ENCODE measurements at places on chromosomes 6 and 20.

DNA sequence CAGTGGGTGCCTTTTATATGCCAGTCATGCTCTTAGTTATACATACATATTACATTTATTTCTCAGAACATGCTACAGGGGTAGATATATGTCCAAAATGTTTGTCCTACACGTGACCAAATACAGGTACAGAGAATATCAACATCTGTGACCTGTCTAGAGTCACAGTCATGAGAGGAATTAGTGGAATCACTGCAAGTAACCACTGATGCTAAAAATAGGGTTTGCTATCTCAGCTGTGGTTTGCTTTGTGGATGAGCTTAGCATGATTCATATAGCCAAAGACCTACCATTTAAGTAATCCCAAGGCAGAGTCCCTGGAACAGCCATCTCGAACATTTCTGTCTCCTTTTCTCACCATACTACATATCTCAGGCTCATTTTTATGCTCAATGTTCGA, 32.3 kb downstream of the GSTA3 start:
- DNase-seq: no peak

DNA sequence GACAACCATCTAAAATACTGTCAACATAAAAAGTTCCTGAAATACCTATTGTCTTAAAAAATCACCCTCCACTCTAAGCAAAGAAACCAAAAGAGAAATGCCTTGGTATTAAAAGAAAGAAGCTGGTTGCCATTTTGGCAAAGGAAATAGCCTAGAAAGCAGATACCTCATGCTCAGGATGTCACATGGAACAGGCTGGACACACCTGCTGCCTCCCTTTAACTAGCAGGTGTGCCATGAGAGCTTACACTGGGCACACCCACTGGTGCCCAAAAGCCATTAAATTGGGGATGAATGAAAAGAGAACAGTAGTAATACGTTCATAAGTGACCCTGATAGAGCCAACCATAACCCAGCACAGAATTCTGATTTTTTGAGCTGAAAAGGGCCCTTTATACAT, 1.5 kb downstream of the SLC23A2 start:
- DNase-seq: no peak

GRCh38 chr20:36792422-36792821, 18.9 kb upstream of the DSN1 start:
- DNase-seq: no peak

- no peak for DNase-seq
Measured at GRCh38 chr20:50320901-50321796, 130.5 kb downstream of the CEBPB start.

DNA sequence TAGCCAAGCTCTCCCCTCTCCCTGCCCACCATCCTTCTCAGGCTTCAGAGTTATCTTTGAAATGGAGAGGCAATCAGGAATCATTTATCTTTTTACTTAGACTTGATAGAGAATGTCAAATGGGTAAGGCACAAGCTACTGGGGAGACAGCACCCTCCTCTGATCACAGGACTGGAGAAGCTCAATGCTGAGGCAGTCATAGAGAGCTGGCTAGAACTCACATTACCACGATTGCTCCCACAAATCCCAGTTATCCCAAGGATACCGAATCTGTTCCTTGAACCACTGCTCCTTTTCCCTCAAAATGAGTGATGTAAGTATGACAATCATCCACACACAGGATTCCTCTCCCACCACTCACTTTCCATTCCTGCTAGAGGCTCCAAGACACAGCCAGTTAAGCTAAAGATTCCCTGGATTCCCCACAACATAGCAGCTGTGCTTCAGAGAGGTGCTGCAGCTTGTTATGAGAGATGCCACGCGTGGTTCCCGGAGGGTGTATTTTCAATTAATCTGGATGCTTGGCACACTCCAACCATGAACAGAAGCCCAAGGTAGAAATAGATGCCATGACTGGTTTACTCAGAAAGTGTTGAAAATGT, 96.2 kb upstream of the VGLL2 start:
- DNase-seq: no peak

DNA sequence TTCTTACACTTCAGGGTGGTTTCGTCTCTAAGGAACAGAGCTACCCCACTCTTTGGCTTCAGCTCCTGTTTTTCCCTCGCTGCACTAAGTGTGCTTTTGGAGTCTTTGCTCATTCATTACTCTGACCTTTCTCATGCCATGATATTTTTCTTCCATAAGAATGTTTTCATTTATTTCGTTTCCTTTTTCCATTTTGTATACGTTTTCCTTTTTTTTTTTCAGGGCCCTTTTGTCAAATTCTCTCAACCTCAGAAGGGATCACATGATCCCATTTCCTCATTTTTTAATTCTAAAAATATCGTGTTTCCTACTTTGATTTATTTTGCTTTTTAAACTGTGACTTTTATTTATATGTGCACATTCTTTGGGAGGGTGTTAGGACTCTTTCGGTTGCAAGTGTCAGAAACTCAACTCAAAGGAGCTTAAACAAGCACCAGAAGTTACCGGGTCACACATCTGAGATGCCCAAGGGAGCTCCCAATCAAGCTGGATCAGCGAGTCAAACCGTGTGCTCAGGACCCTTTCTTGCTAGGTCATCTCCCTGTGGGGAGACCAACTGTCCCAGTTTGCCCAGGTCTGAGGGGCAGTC, 40.6 kb downstream of the GCNT2 start:
- DNase-seq: no peak

DNA sequence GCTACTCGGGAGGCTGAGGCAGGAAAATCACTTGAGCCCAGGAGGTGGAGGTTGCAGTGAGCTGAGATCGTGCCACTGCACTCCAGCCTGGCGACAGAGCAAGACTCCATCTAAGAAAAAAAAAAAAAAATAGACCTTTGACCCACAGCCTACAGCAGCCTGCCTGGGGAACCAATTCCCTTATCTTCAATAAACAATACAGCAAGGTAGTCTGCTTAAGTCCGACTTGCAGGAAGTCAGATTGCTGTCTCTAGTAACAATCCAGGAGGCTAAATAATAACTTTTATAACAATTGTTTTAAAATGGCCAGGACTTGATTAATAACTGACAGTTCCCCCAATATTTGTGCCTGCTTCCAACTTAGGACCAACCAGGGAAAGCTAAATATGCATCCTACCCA, 13.3 kb upstream of the HLA-DRA start:
- no peak for DNase-seq

- DNase-seq: no peak
Measured at GRCh38 chr6:28960846-28961500, 37.2 kb upstream of the TRIM27 start.

DNA sequence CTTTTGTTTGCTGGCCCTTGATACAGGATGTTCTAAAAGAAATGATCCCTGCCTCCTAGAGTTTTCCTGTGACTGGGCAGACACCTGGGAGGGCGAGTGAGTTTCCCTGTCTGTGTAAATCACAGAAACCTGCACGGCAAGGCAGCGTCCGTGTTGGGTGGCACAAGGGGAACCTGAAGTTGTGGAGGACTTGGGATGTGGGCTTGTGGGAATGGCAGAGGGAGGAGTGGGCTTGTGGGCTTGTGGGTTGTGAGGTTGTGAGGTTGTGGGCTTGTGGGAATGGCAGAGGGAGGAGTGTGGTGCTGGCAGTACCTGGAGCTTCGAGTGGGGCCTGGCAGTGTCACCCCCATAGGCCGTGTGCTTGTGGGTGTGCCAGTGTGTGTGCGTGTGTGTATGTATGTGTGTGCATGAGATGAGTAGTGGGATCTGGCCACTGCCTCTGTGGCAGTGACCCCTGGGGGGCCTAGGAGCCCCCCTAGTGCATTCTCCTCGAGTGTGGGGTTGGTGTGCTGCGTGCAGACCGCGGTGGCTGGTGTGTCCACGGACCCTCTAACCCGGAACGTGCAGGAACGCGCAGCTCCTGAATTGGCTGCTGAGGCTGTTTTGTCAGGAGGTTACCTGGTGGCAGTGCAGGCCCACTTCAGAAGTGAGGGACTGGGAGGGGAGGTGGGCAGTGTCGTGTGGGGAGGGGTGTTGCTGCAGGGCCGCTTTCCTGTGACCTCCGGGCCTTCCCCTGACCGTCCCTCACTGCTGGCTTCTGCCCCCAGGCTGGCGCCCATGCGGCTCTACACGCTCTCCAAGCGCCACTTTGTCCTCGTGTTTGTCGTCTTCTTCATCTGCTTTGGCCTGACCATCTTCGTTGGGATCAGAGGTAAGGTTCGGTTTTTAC, 13.0 kb downstream of the TMEM181 start:
- DNase-seq: no peak

- no peak for DNase-seq
Measured at GRCh38 chr6:15499591-15499990, 163.2 kb downstream of the DTNBP1 start.

DNA sequence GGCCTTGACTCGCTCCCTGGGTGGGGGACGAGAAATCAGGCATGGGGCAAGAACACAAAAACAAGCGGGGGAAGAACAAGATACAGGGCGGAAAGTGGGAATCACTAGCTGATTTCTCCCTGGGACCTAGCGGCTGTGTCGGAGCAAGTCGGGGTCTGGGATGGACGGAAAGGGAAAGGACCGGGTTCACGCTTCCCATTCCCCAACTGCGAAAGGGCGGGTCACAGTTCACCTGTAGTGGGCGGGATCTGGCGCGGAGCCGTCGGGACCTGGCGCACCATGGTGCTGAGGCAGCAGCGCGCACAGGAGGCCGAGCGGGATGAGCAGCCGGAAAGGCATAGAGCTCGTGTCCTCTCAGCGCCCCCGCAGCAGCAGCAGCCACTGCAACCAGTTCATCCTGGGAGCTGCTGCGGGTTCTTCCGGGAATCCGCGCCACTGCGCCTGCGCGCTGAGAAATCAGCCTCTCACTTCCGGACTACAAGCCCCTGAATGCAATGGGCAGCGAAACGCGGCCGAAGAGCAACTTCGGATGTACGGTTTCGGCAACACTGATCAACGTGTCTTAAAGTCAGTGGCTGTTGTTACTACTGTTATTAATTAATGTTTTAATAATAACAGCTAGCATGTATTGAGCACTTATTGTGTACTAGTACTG, at the start of gene EDEM2:
Gene EDEM2, minus strand, starts transcription at position 417 of the 655 bp plus-strand sequence. Its CDS starts 78 bp downstream, at position 339.
- DNase-seq: peak; percentile 86

DNA sequence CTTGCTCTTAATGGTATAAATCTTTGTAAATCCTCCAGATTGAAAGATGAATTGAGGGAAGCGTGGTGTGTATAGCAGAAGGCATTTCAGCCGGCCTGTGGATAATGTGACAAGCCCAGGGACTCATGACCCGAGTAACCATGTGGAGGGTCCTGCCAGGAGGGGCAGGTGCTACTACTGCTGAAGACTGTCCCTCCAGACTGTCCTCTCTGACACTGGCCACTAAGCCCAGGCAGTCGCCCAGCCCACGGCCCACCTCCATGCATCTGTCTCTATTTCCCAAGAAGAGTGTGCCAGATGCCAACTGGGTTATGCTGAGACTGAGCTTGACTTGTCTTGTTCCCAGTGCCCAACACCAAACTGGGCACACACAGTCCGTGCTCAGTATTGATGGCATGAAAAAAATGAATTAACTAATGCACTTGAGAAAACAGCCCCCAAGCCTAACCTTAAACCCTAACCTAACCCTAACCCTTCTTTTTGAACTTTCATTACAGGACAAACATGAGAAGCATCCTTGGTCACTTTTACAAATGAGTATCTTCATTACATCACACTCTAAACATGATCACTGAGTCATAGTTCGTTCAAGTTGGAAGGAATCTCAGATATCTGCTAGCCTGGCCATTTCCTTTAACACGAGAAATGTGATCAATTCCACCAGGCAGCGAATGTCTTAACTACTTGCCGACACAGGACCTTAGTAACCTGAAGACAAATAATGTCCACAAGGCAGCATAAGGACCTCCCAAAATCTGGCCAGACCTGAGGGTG, 182.2 kb upstream of the RREB1 start:
- DNase-seq: no peak

DNA sequence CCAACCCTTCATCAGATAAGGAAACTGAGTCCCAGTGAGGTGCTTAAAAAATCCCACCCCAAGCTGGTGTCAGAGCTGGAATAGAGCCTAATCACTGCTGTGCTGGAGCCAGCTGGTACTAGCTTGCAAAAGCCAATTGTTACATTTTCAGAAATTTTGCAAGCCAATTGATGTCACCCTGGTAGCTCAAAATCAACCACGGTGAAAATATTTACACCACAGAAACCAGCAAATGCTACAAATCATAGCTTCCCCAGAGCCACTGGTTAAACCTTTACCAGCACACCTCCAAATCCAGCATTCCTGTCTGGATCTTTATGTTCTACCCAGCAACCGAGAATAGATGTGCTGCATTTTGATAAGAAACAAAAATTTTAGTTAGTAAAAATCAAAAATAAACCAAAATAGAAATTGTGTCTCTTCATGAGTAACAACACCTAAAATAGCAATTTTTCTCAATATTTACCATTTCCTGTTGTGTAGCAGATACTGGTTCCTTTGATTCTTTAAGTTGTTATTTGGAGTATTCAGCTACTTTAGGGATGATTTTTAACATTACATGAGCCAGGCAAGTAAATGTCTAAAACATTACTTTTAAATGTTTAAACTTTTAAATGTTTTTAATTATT, 7.2 kb upstream of the LCA5 start:
- no peak for DNase-seq

DNA sequence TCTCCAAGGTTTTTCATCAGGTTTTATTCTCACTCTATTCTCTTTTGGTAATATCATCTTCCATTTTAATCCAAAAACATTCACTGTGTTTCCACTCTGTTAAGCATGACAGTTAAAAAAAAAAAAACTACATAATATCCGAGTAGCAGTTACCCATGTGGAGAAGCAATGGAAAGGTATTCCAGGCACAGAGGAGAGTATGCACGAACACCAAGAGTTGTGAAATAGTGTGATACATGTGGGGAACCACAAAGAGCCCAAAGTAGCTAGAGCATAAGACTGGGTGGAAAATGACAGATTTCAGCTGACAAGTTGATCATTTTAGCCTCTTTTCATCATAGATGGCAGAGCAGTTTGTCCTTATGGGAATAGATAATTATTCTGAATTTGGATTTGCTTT, 19.9 kb upstream of the FBXL4 start:
- DNase-seq: no peak

GRCh38 chr20:3997446-3997845, 17.9 kb downstream of the RNF24 start:
- no peak for DNase-seq

- DNase-seq: no peak
Measured at GRCh38 chr20:33531885-33532284, 42.0 kb downstream of the CBFA2T2 start.

DNA sequence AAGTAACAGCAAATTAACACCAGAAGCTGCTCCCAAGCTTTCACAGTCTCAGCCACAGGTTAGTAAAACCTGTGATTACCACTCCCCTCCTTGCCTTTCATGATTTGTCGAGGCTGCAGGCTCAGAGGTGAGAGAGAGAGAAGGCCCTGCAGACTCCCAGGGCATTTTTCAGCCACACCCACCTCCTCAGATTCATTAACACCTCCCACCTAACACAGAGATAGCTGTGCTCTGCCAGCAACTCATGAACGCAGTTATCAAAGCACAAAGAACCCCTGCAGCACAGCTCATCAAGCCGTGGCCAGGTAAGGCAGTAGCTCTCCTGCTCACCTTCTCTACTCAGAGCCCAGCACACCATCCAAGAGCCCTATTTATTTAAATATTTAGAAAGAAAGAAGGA, 27.1 kb downstream of the F13A1 start:
- DNase-seq: no peak

GRCh38 chr20:50003253-50003656, 20.5 kb downstream of the SNAI1 start:
- DNase-seq: no peak

GRCh38 chr6:137811121-137811915, 55.7 kb upstream of the TNFAIP3 start:
- peak; percentile 52 for DNase-seq

- DNase-seq: no peak
Measured at GRCh38 chr6:137903933-137904821, 37.1 kb downstream of the TNFAIP3 start.

GRCh38 chr6:91196729-91197128, 609.9 kb upstream of the MAP3K7 start:
- no peak for DNase-seq

GRCh38 chr20:49303065-49303552, 25.3 kb upstream of the ZNFX1 start:
- DNase-seq: no peak

Measured in stimulated activated CD8-positive, alpha-beta memory T cell treated with anti-CD3 and anti-CD28 coated beads, Interleukin-15, amount 100 ng/mL, for 4 hours (primary cell).